ENCODE measurements at places on chromosomes 13 and 19.

DNA sequence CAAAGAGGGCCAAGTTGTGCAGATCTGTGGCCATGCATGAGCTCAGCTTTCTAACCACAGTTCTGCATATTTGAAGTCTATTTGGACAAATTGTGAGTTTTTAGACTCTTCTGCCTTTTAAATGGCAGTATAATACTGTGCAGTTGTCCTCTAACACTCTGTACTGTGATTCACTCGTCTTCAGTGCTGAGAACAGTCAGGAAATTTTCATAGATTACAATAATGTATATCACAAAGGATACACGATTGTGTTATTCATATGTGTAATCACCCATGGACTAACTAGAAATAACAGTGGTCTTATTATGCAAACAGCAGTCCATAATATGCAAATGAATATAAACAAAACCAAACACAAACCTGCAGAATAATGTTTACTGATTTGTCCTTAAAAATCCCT, 259.1 kb downstream of the PCDH9 start:
- no peak for DNase-seq

DNA sequence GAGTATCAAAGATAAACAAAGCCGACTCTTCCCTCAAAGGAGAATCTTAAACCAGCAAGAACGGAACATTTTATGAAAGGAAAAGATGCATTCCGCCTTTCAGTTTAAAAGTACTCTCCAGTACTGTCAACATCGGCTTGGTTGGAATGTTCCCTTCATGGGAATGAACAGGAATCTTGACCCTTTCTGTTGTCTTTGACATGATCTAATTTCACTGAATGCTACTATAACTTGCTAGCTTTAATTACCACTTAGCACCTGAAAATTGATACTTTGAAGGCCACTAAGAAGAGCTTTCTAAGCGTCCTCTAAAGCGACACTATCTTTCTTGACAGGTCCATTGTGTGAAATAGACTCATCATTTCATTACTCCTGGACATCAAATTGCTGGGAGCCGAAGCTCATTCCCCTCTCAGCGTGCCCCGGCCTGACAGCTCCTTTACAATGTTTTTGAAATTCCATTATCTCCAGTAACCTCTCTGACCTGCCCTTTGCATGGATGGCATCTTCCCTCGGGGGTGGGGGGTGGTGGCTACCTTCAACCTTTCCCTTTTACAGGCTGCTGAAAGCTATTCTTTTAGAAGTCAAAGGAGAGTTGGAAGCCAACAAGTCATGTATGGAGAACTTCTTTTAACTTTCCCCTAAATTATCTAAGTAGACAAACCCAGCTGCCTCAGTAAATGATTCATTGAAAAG, 67.9 kb downstream of the EFNB2 start:
- DNase-seq = no peak

GRCh38 chr13:44157606-44158005, 216.0 kb upstream of the SERP2 start:
- DNase-seq = no peak

DNA sequence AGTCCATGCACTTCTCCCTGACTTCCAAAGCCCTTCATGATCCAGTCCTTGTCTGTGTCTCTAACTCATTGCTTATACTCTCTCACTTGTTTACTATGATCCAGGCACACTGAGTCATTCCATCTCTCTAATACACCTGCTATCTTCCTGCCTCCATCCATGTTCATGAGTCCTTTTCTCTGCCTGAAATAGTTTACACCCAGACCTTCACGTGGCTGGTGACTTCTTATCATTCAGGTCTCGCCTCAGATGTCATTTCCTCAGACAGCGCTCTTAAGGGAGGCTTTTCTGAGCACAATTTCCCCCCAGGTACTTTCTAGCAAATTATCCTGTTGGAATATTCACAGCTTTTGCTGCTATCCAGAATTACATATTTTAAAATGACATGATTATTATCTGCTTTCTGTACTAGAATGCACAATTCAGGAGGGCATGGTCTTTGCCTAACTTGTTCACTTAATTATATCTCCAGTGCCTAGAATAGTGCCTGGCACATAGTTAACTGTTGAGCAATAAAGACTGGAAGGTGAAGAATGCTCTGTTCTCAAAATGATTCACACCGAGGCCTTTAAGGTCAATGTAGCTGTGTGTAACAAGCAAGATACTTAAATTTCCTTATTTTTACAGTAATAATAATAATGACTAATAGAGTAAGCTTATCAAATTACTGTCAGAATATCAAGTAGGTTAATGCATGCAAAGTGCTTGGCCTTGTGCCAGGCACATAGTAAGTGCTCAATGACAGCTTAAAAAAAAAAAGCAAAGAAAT, 183.7 kb upstream of the SPRY2 start:
- DNase-seq = no peak

GRCh38 chr19:16668176-16668575, 7.2 kb downstream of the TMEM38A start:
- DNase-seq = no peak
